ENCODE measurements at places on chromosomes 6 and 20.

DNA sequence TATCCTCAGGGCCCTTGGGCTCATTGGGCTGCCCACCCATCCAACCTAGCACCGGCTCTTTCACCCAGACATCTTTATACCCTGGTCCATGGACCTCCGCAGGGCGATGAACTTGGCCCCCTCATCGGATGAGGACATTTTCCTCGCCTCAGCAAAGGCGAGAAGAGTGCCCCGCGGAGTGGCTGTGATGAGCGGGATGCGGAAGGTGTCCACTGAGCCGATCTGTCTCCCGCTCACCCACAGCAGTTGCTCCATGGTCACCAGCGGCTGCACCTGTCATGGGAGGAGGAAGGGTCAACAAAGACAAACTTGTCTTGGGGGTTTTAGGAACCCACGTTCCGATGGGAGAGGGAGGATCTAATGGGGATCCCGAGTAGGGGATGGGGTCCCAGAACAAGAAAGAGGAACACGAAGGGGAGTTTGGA, 690 bp downstream of the NEU1 start:
- no peak for DNase-seq

GRCh38 chr6:51768087-51768486, 319.3 kb downstream of the PKHD1 start:
- DNase-seq = no peak

DNA sequence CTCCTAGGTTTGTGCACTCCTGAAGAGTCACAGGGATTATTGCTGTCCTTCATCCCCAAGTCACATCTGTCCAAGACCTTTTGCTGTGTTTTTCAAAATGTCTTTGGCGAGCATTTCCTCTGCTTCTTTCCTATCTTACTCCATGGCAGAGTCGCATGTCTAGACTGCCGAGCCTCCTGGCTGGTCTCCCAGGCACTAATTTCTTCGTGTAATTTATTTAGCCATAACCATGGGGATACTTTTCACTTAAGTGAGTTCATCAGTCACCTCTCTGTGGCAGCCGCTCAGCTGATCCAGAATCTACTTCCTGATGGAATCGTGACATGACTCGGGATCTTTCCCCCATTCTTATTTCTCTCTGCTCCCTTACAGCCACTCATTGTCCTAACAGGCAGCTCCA, 25.8 kb downstream of the ADGRF5 start:
- DNase-seq = no peak

DNA sequence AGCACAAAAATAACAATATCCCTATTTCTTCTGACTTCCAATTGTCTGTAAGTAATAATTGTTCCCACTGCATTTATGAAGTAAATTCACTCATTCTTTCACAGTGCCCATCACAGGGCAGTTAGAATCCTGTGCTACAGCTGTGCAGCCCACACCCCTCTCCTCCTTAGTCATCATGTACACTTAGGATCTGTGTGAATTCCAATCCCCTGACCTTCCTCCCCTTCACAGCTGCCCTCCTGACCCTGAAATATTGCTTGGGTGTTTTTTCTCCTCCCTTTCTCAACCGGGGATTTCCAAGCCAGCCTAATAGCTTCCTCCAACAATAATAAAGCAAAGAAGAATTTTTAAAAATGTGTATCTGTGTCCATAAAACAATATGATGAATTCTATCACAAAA, 91.5 kb upstream of the BEND6 start:
- DNase-seq = no peak

DNA sequence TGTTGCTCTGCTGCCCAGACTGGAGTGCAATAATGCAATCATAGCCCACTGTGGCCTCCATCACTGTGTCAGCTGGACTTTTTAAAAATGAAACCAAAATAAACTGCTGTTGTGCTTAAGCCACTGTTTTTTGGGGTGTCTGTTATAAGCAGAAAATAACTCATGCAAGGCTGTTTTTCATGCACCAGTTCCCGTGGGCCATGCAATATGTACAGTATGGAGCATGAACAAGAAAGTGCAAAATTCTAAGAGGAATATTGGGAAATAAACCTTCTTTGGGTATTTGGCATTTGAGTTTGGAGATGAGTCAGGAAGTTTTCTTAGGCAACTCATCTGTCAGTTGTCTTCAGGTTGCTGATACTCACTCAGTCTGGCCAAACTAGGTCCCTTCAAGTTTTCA, 14.9 kb upstream of the ZFAND3 start:
- peak; percentile 25 for DNase-seq

DNA sequence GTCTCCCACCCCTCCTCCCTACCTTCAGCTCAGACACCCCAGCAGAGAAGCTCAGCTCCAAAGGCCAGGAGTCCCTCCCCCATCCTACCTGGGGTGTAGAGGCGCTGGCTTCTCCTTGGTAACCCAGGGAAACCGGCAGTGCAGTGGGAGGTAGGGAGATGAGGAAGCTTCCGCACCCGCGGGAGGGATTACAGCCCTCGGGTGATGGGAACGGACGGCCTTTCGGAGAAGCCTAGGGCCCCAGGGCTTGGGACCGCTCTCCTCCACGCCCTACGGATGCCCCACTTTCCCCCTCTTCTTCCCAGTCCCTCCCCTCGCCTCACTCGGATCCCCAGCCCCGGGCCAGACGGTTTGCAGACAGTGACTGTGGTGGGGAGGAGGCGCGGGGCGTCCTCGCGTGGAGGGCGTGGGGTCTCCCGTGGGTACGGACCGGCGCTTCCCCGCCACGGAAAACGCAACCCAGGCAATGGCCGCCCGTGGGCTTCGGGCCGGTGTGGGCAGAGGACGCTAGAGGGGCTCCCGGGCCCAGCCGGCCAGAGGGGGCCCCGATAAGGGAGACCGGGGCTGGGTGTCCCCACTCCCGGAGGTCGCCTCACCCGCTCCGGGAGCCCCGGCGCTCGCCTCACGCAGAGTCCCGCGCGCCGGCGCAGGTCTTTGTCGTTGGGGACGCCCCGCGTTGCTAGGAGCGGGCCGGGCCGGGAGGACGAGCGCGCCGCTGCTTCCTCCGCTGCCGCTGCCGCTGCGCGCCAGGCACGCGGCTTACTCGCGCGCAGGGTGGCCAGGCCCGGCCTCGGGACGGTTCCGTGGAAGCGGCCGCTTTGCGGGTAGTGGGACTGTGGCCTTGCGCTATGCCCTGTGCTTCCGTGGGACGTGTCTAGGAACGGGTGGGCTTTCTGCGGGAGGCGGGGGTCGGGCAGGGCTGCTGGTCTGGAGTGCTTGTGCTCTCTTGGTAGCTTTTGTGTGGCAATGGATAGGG, 15.8 kb downstream of the AARS2 start:
- peak; percentile 25 for DNase-seq

- DNase-seq = peak; percentile 39
Observed at GRCh38 chr6:118649918-118650581, 1.3 kb downstream of the CEP85L start.

DNA sequence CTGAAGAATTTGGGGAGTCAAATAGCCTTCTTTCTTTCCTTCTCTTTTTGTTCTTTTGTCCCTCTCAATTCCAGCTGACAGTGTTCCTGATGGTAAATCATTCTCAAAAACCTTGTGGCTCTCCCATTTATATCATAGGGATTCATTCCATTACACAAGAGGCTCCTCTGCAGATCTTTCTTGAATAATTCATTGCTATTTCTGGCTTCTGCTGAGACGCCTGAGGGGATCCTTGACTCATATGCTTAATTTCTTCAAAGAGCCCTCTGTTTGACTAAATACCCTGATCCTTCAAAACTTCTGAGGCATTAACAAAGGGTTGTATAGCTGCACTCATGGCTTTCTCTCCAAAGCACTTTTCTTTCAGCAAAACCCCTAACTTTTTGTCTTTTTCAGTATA, 289.3 kb downstream of the FARS2 start:
- DNase-seq = peak; percentile 86

GRCh38 chr6:154661768-154662167, 71.4 kb upstream of the SCAF8 start:
- no peak for DNase-seq

GRCh38 chr6:166389119-166389518, 6.4 kb upstream of the MPC1 start:
- no peak for DNase-seq

- DNase-seq = peak; percentile 51
Observed at GRCh38 chr6:53432318-53433161, 83.8 kb upstream of the ELOVL5 start.

DNA sequence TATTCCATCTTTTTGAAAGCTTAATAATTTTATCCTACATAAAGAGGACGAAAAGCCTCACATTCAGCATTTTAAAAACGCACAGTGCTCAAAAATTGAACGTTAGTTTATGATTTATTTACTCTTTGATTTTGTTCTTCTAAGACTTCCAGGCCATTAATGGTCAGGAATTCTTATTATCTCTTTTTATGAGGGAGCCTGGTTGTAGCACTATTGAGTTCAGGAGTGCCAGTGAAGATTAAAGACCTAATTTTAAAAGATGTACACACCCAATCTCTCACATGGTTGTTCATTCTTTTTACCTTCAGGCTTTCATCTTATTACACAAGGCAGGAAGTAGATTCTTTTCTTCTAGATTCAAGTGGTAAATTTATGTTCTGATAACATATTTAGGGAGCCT, 68.6 kb downstream of the HDDC2 start:
- DNase-seq = no peak

DNA sequence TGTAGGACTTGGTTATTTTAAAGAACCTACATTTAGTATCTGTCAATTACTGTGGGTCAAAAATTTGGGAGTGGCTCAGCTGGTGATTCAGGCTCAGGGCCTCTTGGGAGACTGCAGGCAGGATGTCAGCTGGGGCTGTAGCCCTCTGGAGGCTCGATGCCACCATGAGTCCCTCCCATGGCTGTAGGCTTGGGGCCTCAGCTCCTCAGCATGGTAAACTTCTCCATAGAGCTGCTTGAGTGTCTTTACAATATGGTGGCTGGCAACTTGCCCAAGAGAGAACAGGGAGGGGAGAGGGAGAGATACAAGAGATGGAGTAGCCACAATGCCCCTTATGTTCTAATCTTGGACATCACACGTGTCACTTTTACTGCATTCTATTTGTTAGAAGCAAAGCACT, 470.4 kb downstream of the CDH26 start:
- DNase-seq = no peak

Measured in trophoblast cell (in vitro differentiated cells and primary cell).